ENCODE measurements at places on chromosomes 7 and 10.

DNA sequence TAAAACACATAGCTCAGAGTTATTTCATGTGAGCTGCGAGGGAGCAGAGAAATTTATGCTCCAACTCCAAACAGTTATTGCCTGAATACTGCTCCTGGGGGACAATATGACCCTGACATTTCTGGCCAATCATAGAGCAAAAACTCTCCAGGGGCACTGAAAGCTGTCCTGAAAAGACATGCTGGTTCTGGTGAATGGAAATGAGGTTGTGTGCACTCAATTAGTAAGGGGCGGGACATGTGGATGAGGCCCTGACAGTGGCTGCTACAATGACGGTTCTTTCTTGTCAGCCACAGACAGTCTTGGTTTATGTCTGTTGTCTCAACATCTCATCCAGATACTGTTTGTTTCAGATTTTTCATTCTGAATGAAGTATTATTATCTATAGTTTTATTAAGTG, 151.8 kb downstream of the TWIST1 start:
- DNase-seq = no peak

DNA sequence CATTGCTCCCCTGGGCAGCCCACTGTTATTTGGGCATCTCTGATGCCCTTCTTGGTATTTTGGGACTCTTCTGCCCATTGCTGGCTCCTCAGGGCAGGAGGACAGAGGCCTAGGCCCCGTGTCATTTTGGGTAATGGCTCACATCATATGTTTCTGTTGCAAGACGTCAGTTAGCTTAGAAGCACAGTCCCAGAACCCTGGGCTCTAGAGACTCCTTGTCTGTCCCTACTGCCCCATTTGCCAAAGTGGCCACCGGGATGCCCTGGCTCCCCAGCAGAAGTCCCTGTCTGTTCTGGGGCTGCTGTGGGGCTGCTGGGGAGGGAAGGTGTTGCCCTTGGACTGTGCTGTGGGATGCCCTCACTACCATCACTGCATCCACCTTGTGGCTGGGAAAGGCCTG, 48.8 kb downstream of the ADCYAP1R1 start:
- DNase-seq = no peak

DNA sequence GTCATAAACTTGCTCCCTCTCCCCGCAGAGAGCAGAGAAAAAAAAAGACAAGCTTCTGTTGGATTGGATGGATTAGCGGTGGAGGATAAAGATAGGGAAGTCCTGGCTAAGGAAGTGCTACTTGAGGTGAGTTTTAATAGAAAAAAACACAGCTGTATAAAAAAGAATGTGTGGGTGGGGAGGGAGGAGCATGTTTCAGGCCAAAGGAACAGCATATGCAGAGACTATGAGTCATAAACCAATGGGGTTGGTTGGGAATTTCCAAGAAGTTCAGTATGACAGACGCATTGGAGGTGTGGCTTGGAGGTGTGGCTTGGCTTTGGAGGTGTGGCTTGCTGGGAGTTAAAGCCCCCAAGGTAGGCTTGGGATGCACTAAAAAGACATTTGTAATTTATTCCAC, 103.0 kb upstream of the LSM8 start:
- no peak for DNase-seq

GRCh38 chr7:1752771-1753563, 82.9 kb downstream of the ELFN1 start:
- no peak for DNase-seq

DNA sequence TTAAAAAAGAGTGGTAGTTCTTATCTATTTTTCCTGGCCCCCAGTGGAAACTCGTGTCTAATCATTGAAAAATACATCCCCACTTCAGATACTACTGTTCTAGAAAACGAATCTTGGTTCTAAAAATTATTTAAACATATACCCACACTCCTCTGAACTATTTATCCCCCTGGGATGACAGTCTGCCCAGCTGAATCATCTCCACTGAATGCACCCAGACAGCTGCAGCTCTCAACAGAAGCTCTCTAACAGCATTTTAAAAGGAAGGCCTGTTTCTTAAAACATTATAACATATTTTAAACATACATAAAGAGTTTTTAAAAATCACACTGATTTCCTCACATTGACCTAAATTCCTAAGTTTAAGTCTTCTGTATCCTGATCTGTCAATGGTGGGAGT, 544.6 kb upstream of the PHF14 start:
- DNase-seq = no peak

DNA sequence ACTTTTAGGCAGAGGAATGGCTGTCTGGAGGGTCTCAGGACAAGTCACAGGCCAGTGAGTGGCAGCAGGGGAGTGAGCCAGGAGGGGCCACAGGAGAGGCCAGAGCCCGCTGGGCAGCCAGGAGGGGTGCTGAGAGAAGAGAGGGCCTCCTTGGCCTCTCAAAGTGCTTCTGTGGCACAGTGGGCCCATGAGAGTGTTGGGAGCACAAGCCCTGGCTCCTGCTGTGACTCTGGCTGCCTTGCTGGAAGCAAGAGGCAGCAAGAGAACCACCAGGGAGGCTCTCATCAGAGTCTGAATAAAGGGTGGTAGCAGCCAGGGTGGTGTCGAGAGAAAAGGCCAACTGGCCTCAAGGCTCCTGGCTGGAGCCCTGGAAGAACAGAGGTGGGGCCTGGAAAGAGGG, 91.1 kb downstream of the VOPP1 start:
- no peak for DNase-seq

DNA sequence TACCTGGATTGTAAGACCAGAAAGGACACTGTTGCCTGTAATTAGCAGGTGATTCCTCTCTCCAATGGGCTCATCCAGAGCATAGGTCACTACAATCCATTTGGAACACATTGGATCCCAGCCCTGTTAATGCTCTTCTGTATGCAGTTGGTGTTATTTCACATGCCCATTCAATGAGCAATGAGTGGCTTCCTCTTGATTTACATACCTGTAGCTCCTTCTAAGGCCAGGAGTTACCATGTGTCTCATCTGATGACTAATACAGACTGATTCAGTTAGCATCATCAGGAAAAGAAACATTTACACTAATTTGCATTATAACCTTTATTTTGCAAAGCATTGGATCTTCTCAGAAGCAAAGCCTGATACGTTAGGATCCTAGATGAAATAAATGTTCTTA, 83.1 kb upstream of the NPVF start:
- DNase-seq = no peak

GRCh38 chr7:50837965-50838364, 55.3 kb upstream of the GRB10 start:
- DNase-seq = no peak

DNA sequence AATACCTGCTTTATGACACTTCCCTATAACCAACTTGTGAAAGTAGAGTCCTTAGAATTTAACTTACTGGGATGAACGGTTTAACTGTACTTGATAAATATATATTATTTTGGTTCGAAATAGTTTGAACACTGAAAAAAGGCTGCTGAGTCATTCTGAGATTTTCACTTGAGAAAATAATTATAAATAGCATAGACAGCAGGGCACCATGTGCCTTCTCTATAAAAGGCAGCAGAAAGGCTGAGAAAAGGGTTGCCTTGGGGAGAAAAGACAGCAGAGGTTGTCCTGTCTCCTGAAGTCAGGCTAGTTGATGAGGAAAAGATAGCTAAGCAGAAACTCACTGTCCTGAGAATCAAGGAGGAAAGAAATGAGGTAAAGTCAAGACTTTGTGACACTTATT, 92.4 kb downstream of the CTTNBP2 start:
- DNase-seq = no peak

GRCh38 chr7:16546921-16547505, 20.4 kb downstream of the LRRC72 start:
- no peak for DNase-seq

DNA sequence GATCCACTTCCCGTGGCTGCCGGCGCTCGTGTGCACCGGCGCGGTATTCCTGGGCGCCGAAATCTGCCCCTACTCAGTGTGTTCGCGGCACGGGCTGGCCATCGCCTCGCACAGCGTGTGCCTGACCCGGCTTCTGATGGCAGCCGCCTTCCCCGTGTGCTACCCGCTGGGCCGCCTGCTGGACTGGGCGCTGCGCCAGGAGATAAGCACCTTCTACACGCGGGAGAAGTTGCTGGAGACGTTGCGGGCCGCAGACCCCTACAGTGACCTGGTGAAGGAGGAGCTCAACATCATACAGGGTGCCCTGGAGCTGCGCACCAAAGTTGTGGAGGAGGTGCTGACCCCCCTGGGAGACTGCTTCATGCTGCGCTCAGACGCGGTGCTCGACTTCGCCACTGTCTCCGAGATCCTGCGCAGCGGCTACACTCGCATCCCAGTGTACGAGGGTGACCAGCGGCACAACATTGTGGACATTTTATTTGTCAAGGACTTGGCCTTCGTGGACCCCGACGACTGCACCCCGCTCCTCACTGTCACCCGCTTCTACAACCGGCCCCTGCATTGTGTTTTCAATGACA, 1.3 kb downstream of the CNNM1 start:
- DNase-seq = no peak

- no peak for DNase-seq
Observed at GRCh38 chr7:133436014-133436428, 183.1 kb downstream of the EXOC4 start.

DNA sequence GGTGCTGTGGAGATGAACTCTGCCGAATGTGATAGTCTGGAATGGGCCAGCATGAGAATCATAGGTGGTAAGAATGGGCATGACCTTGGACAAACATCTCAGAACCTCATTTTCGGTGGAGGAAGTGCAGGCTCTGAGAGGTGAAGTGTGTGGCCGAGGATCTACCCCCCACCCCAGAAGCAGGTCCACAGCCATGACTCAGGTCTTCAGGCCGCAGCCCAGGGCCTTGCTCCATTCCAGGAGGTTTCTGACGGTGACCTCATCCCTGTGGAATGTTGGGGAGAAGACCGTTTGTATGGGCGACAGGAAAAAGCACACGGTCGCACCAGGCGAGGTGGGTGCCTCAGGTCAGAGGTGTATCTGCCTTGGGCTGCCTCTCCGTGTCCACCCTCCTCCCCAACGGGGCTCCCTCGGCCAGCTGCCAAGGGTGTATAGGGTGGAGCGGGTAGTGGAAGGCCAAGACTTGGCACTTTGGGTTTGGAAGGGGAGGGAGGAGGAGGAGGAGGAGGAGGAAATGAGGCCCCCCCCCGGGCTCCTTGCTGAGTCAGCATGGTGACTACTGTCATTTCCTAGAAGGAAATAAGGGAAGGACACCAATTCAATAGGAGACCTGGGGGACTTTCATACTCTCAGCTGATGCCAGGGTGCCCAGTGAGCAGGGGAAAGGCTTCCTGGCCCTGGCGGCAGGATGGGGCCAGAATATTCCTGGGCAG, 168.0 kb upstream of the RHEB start:
- no peak for DNase-seq

DNA sequence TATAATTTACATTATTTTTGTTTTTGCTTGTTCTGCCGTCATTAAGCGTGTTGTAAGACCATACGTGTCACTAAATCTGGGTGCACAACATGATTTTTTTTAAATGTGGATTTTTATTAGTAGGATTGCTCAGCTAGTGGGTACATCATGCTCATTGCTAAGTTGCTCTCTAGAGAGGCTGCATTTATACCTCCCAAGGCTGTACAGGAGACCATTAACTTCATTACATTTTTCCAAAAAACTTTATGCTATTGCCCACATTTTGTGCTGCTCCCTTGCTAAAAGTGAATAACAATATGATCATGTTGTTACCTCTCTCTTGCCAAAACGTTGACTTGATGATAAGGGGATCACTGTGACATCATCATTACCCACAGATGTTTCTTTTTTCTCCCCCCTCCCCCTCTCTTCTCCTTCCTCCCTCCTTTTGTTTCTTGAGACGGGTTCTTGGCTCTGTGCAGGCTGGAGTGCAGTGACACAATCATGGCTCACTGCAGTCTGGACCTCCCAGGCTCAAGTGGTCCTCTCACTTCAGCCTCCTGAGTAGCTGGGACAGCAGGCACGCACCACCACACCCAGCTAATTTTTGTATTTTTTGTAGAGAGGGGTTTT, 65.1 kb downstream of the BMPR1A start:
- no peak for DNase-seq

DNA sequence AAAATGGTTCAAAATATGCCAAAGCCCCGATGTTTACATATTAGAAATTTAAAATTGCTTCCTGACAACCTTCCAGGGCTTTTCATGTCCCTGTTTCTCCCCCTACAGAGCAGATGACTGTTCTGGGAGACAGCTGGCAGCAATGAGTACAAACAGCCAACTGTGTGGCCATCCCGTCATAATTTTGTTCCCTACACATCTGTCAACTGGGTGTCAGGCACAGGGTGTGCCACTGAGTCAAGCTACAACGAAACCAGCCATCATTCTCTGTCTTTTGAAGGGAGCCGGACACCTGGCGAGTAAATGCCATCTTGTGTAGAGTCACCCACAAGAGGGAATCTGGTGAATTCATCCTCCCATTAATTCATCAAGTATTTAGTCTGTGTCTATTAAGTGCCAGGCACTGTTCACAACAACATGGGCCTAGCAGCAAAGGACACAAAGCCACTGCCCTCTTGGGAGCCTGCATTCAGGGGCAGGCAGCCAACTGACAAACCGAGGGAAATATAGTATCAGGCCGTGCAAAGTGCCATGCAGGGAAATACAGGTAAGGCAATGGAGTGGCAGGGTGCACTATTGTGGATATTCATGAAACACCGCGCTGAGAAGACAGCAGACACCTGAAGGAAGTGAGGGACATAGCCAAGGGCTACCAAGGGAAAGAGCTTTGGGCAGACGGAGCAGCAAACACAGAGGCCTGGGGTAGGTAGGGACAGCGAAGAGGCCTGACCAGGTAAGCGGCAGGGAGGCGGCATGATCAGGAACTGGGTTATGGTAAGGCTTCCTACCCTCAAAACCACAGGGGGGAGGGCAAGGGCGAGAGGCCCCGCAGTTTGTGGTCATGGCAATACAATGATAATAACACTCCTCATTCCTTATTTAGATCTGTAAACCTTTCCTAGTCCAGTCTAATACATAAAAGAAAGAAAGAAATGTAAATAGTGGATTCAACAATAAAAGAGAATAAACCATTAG, 213.6 kb downstream of the FAM107B start:
- DNase-seq = no peak

GRCh38 chr10:66990143-66990830, 64.5 kb downstream of the LRRTM3 start:
- DNase-seq = no peak

DNA sequence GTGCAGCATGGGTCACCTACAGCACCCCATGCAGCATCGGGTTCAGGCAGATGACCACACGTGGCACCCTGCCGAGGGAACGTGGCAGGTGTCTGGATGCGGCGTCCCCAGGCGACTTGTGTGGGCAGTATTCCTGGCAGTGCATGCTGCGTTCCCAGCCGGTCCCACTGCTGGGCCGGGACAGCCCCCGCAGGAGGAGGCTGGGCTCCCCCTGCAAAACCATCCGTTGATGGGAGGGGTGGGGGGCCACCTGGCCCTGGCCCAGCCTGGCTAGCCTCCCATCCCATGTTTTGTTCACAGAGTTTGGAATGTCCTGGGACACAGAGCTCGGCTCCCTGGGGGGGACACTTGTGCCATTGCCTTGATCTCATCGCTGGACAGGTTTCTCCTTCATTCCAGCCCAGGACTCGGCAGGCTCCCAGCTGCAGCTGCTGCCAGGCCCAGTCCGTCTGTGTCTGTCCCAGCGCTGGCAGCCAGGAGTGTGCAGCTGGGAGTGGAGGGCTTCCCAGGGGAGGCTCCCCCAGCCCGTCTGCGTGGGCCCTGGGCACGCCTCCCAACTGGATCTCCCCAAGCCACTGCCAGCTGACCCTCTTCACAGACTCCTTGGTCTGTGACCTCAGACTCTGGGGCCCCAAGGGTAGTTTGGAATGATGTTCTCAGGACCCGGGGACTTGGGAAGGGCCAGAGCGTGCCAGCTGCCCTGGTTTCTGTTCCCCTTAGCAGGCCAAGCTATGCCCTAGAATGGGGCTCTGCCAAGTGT, 32.6 kb downstream of the TMEM270 start:
- DNase-seq = no peak

All from activated CD8-positive, alpha-beta memory T cell treated with anti-CD3 and anti-CD28 coated beads for 4 hours (primary cell).